Stimulated activated CD8-positive, alpha-beta memory T cell treated with anti-CD3 and anti-CD28 coated beads, Interleukin-7, amount 100 ng/mL, for 1 hour (primary cell): ENCODE measurements at places on chromosomes 1 and 21.

GRCh38 chr1:14598007-14598497, 433 bp upstream of the KAZN start:
- DNase-seq, result no peak

DNA sequence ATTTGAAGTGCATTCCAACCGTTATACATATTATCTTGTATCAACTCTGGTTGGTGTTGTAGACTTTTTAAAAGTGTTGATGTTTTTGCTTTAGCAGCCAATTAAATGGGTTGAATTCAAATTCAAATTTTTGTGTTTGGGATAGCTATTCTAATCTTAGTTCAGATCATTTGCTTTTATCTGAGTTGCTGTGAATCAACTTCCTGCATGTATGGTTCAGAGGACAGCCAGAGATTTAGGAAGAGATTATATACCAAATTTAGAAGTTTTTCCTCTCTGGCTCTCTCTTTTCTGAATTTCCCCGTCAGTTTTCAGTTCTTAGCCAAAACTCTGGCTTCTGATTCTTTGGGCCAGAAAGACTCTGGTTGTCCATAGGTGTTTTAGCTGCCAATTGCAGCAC, 415.5 kb downstream of the NUF2 start:
- DNase-seq, result no peak

DNA sequence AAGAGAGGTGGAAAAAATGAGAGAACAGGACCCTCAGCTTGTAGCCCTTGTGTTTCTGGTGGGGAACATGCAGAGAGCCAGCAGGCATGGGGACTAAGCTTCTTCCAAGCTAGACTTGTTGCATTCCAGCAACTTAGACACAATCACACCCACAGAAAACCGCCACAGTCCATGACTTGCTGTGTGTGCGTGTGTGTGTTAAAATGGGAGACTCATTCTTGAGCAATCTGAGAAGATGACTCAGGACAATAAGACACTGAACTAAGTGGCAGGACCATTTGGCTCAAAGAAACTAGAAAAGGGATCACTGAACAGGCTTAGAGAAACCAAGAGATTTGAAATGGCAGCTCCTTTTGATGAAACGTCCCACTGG, 78.0 kb downstream of the HLX start:
- no peak for DNase-seq

DNA sequence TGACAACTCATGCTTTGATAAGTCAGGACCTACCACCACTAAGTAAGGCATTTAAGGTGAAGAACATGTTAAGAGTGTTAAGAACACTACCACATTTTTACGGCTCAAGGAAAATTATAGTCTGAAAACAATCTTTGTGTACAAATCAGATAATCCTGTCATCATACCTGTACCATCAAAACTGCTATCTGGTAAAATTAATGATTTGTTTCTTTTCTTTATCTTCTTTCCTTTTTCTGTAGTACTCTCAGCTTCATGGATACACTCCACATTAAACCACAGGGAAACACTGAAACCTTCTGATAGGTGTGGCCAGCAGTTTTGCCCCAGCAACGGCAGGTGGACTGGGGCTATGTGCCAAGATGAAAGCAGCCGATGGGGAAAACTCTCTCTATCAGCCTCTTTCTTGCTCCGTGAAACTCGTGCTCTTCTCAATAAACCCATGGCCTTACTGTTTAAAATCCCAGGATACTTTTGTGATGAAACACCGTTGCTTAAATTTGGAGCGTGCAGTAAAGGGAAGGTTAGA, 75.1 kb downstream of the LYST start:
- no peak for DNase-seq

- DNase-seq, result no peak
Observed at GRCh38 chr1:97364086-97364485, 556.7 kb downstream of the DPYD start.

DNA sequence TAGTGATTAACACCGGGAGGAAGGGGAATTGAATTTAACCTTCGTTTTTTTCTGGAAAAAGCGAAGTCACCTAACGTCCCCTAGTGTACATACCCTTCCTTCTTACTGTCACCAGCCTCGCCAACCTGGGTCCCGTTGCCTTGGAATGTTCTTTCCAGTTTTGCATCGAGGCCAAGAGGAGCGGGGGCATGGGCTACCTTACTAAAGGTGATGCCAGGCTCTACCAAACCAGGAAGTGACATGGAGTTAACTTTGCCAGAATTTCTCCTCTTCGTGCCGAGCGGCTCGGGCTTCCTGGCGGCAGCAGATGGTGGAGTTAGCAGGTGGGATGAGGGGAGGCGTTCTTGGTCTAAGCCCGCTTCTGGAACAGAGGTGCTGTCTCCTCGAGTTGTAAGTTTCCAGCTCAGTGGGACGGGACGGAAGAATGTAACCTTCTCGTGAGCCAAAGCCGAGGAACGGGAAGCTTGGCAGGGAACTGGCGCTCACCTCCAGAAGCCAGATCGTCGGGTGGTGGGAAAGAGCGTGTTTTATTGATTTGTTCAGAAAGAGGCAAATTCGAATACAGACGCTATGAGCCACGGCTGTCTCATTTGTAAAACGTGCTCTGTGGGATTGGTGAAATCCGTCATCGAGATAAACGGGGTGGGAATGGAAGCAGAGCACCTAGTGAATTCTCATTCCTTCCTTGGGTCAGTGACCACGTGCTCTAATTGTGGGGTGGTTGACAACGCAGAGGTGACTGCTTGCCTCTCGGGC, 486 bp downstream of the NIPAL3 start:
- DNase-seq, result no peak

DNA sequence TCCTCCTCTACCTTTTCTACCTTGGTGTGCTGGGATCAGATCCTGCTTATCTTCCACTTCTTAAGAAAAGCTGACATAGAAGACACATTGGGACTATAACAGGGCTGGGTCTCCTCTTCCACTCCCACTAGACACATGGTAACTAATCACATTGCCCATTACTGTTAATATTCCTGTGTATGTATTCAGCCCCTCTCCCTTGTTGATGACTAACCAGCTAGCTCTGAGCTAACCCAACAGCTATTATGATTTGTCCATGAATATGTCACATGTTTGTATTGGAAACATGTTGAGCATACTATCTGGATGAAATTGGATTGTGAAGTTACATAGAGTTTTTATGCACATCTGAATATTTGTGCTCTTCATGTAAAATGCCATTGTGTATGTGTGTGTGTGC, 52.9 kb downstream of the MPZL1 start:
- DNase-seq, result no peak

DNA sequence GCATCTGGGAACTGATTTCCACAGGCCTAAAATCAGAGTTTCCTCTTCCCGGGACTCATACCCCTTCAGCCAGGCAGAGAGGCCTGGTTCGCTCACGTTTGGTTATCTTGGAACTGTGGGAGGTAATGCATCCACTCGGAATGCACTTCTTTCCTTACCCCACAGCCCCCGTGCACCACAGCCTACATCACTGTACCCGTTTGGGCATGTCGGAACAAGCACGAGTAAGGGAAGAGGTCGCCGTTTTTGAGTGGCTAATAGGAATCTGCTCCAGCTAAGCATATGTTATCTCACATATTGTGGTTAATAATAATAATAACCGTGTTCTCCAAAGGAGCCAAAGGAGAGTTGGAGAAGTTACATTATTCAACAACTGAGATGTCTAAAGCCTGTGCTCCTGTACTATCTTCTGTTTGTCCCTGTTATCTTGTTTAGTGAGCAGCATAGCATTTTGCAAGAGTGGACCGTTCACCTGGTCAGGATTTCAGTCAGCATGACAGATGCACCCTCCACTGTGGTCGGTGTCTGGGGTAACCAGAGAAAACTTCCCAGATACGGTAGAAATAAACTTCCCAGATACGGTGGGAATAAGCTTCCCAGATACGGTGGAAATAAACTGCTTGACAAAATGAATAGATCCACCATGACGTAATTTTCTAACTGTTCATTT, 198.6 kb downstream of the SDCCAG8 start:
- no peak for DNase-seq

DNA sequence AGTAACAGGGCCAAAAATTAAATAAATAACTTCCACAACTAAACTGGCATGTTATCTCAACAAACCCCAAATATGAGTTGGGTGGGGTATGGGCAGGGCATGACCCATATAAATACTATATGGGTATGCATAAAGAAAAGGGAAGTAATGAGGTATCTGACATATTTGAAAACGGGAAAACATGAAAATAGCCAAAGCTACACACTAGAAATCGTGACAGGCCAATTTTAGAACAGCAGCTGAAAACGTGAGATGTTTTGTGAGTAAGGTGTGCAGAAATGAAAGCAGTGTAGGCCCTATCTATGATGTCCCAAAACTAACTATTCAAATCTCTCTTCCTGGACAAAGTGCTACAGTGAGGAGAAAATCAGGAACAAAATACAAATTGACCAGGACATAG, 537.9 kb upstream of the NR5A2 start:
- no peak for DNase-seq

DNA sequence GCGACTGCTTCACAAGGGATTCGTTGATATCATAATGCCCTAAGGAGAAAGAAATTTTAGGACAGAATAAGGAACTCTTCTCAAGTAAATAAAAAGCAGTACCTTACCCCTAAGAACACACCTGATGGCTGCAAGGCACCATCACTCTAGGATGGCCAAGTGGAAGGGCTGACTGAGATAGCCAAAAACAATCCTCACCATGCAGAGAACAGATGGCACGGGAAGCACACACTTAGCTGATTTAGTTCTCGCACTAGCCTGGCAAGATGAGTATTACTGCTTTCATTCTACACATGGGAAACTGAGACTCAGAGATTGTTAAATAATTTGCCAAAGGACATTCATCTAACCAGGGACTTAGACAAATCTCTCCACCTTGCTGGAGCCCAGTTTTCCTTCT, 43.8 kb downstream of the STPG1 start:
- no peak for DNase-seq

DNA sequence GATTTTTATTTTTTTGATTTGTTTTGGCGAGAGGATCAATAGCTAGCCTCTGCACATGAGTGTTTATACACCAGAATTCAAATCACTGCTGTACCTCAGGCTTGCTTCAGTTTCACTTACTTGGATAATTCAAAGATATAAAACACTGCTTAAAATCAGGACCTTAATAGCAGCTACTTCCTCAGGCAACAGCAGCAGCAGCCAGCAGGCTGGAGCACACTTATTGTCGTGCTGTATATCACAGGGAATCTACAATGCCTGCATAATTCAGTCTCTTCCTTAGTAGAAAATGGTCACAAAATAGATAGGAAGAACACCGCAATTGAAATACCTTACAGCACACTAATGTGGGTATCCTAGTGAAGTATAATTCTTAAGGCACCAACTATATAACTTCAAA, 497.3 kb downstream of the NEGR1 start:
- DNase-seq, result no peak

DNA sequence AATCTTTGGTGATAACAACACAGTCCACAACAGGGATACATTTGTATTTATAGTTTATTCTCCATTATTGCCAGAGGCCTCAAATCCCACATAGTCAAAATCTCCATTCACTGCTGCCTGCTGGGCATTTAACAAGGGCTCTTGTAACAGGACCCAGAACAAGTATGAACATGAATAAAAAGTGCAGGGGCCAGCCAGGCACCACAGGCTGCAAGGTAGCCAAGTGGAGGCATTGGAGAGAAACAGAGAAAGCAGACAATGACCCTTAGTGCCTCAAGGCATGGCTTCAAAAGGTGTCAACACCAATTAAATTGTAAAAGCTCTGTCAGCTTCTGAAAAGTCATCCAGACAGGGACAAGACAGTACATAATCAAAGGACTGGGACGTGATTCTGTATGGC, 116.8 kb downstream of the ATP6V1G3 start:
- no peak for DNase-seq

DNA sequence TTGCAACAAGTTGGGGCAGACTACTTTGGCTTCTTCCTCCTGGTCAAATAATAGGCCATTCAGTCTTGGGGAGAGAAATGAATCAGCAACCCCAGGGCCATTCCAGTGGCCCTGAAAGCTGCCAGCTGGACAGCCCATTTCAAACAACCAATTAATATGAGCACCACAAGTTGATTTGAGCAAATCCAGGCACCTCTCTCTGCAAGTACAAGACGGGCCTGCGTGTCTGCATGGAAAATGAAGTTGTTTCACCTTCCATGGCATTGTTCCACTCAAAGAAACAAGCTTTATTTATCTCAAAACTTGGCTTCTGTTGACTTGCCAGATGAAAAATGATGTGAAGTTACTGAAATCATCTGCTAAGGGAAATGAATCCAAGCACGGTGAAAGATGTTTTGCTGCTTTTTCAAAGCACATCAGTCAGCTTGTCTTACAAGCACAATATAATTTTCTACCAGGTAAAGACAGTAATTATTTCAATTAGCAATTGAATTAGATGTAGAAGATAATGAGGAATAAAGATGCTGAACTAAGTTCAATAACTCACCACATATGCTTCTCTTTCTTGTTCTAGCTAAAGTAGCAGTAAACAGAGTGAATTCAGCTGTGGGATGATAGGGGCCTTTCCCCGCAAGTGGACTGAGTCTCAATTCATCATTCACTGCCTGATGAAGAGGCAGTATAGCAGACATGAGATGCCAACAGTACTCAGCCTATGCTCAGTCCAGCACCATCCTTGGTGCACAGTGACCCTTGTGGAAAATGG, 95.2 kb upstream of the SSX2IP start:
- no peak for DNase-seq

- no peak for DNase-seq
Observed at GRCh38 chr1:45456531-45456930, 34.4 kb downstream of the TESK2 start.

DNA sequence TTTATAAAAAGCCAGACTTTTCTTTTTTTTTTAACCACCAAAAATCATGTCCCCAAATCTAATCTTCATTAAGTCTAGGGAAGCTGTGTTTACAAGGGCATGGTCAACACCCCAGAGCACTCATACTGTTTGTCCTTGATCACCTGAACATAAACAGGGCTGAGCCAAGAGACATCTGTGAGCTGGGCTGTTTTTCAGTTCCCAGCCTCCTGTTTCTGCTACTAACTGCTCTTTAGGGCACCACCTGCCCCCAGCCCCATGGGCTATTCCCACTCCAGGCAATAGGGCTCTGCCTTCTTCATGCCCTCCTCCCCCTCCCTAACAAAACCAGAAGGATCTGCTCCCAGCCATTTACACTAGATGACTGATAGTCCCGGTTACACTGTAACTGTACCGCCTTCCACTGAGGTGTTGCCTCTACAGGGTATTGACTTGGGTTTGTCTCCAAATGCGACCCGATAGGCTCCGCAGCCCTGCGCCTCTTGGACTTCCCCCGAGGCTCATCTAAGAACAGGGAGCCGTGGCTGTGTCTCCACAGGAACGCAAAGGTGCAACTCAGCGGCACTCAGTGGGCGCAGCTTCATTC, 11.7 kb upstream of the SLC26A9 start:
- DNase-seq, result no peak

- DNase-seq, result no peak
Observed at GRCh38 chr1:199242601-199243000, 603.8 kb downstream of the PTPRC start.
